ENCODE measurements at places on chromosomes 6 and 20.

DNA sequence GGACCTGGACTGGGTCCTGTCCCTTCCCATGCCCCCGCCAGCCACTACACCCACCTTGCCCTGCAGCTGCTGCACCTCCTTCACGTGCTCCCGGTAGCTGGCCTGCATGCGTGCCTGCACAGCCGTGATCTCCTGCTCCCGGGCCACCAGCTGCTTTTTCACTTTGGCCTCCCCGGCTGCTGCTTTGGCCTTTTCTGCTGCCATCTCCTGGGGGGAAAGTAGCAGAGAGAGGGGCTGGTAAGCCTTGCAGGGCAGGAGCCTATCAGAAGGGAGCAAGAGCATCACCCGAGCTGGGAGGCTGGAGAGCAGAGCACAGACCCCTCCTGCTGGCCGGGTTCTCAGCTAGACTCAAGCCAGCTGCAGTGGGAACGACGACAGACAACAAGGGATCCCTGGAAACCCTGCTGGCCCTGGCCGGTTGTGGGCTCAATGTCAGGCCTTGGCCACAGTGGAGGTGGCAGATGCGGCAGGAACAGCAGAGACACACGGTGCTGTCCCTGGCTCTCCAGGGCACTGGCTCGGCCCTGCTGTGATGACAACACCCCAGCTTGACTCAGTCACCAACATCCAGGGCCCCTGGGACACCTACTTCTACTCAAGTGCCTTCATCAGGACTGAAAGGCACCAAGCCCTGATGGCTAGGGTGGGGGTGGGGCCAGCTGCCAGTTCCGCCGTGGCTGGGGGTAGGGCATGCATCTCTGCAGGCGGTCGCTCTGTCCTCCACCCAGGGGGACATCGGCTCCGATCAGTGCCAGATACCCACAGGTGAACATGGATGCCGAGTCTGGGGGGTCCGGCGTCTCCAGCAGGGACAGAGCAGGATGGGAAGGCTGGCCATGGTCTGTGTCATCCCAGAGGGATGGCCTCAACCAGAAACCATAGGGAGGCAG is 45.3 kb downstream of the RRBP1 start:
- no peak for DNase-seq

- no peak for DNase-seq
Measured at GRCh38 chr6:99064834-99065233, 117.1 kb upstream of the FBXL4 start.

- DNase-seq, result no peak
Measured at GRCh38 chr6:128422871-128423270, 97.5 kb downstream of the PTPRK start.

DNA sequence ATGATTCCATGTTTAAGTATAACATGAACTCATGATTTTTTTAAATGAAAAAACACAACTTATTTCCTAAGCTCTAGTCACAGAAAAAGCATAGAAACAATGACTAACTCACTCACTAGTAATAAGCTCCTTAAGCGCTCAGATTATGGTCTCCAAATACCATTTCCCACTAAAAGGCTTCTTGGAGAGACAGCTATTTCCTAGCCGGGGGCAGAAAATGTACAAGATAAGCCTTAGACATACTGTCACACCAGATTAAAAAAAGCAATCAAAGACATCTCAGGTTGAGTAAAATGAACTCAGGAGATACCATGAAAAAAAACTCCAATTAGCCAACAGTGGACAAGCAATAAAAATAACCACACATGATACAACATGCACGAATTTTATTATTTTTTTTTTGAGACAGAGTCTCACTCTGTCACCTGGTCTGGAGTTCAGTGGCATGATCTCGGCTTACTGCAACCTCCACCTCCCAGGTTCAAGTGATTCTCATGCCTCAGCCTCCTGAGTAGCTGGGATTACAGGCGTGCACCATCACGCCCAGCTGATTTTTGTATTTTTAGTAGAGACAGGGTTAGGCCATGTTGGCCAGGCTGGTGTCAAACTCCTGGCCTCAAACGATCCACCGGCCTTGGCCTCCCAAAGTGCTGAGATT is 14.9 kb downstream of the SRPK1 start:
- no peak for DNase-seq

GRCh38 chr20:18822832-18823231 is 9.2 kb downstream of the SCP2D1 start:
- no peak for DNase-seq

DNA sequence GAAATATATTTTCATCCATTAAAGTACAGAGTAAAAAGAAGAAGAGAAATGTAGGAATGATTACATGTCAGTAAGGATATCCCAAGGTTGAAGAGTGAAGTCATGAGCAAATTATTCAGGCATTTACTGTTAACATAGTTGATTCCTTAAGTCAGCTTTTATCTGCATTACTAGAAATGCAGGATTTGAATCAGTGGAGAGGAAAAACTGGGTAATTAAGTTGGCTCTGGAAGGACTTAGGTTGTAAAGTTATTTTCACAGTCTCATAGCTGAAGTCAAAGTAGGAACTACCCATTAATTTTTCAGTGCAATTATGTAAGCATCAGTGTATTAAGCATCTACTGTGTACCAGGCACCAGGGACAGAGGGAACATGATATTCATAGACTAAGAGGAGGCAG is 7.8 kb downstream of the NAA20 start:
- DNase-seq, result peak; percentile 8

- DNase-seq, result no peak
Measured at GRCh38 chr6:16773362-16773761, 12.1 kb upstream of the ATXN1 start.

GRCh38 chr20:56897318-56897957 is 268.3 kb downstream of the TFAP2C start:
- no peak for DNase-seq

DNA sequence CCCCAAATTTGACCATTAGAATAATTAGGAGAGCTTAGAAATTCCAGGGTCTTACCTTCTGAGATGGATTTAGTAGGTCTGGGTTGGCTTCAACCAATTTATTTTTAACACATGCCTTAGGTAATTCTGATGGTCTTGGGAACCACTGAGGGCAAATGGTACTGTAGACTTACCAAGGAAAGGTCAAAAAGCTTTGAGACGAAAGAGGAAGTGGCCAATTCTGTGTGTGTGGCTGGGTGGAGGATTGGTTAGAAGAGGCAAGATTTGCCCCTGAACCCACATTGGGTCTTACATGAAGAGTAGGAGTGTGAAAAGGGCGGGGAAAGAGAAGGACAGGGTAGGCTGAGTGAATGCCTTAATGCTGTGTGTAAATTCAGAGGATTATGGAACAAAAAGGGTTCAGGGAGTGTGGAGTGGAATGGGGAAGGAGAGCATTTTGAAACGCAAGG is 2.7 kb downstream of the ITCH start:
- no peak for DNase-seq

- no peak for DNase-seq
Measured at GRCh38 chr6:106906232-106906631, 68.3 kb downstream of the CD24 start.

DNA sequence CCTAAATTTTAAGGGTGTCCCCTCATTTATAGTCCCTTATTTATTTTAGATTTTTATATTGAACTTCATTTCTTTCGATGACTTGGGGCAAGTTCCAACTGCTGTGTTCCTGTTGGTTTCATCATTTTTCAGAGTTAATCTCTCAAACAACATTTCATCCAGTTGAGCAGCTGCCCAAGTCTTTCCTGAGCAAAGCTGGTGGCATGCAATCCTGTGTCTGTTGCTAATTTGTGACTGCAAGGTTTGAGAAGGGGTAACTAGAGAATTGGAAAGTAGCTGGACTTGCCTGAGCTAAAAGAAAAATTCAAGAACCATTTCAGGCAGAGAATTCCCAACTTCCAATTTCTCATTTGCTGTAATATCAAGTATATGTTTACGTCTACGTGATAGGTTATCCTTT is 881.5 kb upstream of the SLC35B3 start:
- DNase-seq, result no peak

DNA sequence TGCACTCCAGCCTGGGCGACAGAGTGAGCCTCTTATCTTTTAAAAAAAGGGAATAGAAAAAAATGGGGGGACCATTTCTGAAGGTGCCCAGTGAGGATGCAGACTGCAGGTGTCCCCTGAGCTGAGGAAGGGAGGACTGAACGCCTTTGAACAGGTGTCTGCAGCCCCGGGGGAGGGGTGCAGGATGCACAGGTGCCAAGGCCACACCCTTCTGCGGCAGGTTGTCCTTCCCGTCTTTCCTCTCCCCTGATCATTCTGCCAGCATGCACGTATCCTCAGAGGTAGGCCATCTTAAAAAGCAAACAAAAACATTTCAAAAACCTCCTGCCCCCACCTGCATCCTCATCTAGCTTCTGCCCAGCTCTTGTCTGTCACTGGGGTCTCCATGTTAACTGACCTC is 101.3 kb downstream of the MTHFD1L start:
- no peak for DNase-seq

GRCh38 chr6:7080311-7080710 is 27.4 kb upstream of the RREB1 start:
- DNase-seq, result no peak

DNA sequence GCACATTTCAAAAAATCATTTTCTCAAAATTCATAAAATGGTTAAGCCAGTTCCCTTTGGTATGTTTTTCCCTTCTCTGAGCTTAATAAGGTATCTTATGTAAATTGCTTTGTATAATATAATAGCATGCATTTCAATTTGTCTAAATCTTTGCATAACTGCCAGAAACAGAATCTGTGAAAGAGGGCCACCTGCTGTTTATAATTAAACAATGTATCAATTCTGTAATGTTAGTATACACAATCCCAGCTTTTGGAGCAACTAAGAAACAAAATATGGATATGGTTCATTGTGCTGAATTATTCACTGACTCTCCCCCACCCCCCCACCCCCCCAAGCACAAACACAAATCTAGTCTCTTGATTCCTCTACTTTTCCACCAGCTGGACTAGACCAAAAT is 54.8 kb downstream of the GPX5 start:
- DNase-seq, result no peak

DNA sequence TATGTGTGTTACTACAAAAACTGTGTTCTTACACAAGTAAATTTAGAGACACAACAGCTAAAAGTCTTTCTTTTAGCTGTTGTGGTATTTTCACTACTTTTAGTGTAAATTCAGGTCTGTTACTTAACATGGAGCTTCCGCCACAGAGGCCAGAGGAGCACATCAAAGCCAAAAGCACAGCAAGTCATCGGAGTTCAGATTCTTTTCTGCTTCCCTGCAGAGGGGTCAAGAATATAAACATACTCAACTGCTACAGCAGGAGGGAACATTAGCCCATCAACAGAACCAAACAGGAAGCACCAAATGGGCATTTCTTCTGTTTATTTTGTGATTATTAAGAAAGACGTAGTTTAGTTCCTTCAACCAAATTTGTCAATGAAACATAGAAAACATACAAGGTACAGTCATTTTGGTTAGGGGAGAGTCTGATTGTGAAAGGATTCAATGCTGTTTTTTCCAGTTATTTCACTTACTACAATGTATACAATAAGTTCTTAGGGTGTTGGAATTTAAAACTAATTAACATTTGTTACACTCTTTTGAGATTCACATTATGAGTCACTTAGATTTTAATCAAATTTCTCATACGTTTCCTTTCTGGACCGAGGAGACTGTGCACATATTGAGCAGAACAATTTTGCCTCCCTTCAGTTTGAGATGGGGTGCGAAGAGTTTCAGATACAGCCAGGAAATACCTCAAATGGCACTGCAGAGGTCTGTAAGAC is 42.8 kb upstream of the DSE start:
- DNase-seq, result no peak

DNA sequence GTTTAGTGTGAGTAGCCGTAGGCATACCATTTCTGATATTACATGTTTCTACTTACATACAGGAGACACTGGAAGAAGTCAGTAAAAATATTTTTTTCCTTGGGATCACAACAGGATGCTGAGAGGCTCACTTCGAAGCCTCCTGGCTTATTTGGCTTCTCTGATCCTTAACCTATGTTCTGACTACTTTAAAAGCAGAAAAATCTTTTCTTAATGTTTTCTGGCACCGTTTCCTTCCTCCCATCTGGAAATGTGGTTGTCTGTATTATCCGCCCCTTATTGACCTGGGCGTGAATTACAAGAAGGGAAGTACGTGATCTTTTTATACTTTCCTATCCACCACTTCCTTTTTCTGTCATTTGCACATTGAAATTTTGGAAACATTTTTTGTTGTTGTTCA is 379.6 kb downstream of the COL12A1 start:
- DNase-seq, result no peak

DNA sequence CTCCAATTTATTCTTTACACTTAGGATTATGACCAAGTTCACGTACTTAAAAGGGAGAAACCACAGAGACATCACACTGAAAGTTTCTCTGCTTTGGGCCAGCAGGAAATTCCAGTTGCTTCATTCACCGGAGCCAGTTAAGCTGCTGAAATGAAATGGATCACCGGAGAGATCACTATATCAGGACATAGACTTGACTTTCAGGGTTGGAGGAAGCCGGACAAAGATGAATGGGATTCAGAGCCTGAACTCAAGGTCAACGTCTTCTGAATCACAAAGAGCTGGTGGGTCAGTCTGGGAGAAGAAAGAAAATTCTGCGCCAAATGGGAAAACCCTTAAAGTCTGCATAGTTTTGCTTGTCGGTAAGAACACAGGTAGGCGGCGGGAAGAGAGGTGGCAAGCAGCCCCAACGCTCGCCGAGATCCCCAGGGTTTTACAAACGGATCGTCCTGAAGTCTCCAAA is 81.9 kb upstream of the CCDC28A start:
- DNase-seq, result no peak

DNA sequence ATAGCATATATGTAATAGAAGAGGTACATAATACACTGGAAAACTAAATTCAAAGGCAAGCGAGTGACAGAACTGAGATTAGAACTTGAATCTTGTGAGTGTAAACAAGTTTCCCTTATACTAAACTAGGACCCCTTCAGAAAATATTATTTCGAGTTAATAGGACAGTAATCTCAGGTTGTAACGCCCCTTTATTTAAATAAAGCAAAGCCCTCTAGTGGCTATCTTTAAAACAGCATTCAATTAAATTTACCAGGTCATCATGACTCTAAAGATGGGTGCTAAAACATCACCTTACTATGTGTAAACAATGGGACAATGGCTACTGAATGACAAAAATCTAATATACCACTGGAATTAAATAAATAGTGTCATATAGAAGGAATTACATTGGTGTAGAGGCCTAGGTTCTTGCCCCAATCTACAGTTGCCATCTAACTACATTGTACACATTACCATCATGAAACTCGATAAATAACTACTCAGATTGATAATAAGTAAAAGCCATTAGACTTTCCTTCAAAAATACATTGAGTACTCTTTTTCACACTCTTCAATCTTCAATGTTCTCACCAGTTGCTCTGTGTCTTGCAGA is 255.4 kb upstream of the IRAK1BP1 start:
- DNase-seq, result no peak

- no peak for DNase-seq
Measured at GRCh38 chr6:84074988-84075781, 41.6 kb downstream of the MRAP2 start.

DNA sequence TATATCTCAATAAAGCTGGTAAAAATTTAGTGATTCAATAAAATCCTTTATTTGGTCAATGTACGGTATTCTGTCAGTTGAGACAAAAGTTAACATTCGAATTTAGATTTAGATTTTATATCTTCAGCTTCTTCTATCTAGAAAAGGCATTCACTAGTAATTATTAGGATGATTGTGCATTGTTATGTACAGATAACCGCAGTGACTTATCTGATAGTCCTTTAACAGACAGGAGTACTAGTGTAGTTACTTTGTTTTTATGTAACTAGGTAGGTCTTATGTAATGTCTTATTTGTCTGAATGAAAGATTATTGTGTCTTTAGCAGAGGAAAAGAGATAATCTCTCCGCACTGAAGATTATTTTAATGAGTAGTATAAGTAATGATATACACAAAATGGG is 31.3 kb downstream of the TRIM27 start:
- no peak for DNase-seq

Measured in amniotic stem cell (primary cell).